ENCODE measurements at places on chromosomes 7 and 10.

DNA sequence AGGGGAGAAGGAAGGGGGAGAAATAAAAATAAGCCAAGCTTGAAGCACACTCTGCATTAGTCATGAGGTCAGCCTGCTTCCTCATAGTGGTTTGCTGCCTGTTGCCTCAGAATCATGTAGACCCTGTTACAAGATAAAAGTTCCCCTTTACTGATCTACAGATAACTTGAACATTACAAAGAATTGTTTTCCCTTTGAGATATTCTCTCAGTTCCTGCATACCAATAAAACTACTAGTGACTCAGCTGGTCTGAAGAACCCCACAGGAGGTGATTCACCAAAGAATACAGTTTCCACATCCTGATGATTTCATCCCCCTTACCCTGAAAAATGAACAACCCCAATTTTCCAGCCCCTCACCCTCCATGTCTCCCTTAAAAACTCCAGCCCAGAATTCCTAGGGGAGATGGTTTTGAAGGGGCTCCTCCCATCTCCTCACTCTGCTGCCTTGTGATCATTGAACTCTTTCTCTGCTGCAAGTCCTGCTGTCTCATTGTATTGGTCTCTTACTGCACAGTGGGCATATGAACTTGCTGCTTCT lies 31.5 kb upstream of the NRP1 start:
- no peak for DNase-seq

- DNase-seq: no peak
These were observed 3.5 kb downstream of the KCP start for GRCh38 chr7:128906766-128907559.

DNA sequence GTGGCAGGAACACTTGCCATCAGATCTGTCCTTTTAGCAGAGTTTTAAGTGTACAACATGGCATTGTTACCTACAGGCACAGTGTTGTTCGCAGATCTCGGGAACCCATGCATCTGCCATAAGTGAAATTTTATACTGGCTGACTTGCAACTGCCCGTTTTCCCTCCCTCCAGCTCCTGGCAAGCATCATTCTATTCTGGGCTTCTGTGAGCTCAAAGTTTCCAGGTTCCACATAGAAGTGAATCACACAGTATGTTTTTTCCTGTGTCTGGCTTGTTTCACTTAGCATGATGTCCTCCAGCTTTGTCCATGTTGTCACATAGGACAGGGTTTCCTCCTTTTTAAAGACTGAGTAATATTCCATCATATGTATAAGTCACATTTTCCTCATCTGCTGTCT lies 56.6 kb downstream of the C10orf143 start:
- no peak for DNase-seq

DNA sequence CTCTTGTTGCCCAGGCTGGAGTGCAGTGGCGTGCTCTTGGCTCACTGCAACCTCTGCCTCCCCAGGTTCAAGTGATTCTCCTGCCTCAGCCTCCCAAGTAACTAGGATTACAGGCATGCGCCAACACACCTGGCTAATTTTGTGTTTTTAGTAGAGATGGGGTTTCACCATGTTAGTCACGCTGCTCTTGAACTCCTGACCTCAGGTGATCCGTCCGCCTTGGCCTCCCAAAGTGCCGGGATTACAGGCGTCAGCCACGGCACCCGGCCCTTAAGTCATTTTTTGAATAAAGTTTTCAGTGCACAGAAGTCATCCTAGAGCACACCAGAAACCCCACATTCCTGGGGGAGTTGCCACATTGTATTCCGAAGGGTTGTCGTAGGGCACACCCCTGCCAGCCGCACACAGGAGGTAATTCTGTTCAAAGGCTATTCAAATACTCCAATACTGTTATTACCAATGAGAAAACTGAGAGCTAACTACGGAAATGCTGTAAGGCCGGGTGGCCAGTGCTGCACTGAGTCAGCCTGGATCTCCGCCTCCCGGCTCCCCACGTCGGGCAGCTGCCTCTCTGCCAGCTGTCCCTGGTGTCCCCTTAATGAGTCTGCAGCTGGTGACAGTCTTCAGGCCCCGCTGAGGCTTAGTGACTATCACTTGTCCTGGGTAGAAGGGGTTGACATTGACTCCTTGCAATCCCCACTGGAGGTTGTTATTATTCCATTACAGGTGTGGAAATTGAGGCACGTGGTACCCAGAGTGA lies 8.6 kb upstream of the RFC2 start:
- DNase-seq: no peak

GRCh38 chr7:121076350-121077164 lies 88.0 kb downstream of the CPED1 start:
- DNase-seq: no peak

DNA sequence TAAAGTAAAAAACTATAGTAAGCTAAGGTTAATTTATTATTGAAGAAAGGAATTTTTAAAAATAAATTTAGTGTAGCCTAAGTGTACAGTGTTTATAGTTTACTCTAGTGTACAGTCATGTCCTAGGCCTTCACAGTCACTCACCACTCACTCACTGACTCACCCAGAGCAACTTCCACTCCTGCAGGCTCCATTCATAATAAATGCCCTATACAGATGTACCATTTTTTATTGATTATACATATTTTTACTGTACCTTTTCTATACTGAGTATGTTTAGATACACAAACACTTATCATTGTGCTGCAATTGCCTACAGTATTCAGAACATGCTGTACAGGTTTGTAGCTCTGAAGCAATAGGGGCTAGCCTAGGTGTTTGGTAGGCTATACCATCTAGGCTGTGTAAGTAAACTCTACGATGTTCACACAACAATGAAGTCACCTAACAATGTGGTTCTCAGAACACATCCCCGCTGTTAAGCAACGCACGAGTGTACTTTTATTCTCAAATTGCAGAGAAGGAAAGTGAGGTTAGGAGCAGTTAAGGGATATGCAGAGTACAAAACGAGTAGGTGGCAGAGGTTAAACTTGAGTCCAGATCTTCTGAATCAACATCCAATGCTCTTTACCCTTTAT lies 38.9 kb upstream of the PLCE1 start:
- DNase-seq: no peak

- no peak for DNase-seq
These were observed 19.0 kb downstream of the TMEM236 start for GRCh38 chr10:17771017-17771416.

DNA sequence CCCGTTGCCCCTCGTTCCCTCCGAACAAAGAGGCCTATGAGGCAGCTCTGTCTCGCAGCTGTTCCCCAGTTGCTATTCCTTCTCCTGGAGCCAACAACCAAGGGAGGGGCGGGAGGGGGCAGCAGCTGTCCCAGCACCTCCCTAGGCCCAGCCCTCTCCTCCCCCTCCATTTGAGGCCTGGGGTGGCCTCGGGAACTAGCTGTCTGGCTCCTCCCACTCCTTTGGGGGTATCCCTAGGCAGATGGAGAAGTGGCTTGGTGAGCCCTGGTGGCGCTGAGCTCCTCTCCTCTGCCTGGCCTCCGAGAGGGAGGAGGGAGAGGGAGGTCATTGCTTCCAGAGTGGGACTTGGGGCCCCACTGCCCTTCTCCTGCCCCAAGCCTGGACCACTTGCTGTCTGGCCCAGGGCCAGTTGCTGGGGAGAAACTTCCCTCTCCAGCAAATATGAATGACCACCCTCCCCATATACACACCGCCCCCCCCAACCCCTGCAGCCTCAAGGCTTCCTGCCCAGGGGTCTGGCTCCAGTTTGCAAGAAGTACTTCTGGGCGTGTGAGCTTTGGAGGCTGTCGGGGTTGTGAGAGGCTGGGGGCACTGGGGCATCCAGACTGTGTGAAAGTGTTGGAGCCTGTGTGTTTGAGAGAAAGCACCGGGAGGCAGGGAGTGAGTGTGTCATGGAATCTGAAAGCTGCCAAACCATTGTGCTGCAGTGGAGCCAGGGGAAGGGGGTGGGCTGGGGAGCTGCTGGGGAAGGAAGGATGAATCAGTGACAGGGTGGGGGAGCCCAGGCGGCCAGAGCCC lies 3.1 kb downstream of the FLNC start:
- no peak for DNase-seq

- no peak for DNase-seq
These were observed 121.6 kb downstream of the CREB5 start for GRCh38 chr7:28533731-28534531.

GRCh38 chr7:48255046-48255445 lies 83.8 kb downstream of the ABCA13 start:
- DNase-seq: no peak

- DNase-seq: no peak
These were observed 55.4 kb downstream of the SLC37A3 start for GRCh38 chr7:140342727-140343514.

- no peak for DNase-seq
These were observed at the start of gene FOXL3 for GRCh38 chr7:289756-290553. TSS of gene FOXL3 (plus strand) at chr7:290170. CDS start at chr7:290170, 0 bp downstream.

DNA sequence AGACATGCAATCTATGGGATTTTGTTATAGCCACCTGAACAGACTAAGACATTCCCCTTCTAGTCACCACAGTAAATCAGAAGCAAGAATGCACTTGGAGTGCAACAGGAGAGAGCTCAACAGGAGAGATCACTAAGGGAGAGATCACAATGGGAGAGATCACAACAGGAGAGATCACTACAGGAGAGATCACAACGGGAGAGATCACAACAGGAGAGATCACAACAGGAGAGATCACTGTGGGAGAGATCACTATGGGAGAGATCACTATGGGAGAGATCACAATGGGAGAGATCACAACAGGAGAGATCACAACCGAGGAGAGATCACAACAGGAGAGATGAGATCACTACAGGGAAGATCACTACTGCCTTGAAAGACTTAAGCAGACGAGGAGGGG lies 238.5 kb upstream of the PITRM1 start:
- DNase-seq: no peak

GRCh38 chr10:73220989-73221388 lies 26.1 kb downstream of the DNAJC9 start:
- no peak for DNase-seq

DNA sequence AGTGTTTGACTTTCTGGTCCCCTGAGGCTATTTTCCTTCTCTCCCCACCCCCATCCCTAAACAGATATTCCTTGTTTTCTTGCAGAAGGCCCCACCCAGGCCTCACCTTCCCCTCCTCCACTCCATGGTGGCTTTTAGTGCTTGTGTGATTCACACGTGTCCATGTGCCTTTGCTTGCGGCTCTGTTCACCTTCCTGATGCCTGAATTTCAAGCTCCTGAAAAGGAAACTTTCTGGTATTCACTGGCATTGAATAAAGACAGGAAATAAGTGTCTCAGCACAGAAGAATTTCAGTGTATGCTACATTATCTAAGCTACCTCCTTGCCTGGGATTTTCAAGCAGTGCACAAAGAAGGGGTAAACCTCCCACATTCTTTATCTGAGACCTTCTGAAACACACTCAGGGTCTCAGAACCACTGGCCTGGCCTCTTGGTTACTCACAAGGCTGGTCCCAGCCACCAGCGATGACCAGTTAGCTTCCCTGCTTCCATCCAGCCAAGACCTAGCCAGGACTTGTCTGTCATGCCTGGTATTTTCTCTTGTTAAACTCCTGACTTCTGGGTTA lies 17.2 kb upstream of the UBE2H start:
- DNase-seq: no peak

DNA sequence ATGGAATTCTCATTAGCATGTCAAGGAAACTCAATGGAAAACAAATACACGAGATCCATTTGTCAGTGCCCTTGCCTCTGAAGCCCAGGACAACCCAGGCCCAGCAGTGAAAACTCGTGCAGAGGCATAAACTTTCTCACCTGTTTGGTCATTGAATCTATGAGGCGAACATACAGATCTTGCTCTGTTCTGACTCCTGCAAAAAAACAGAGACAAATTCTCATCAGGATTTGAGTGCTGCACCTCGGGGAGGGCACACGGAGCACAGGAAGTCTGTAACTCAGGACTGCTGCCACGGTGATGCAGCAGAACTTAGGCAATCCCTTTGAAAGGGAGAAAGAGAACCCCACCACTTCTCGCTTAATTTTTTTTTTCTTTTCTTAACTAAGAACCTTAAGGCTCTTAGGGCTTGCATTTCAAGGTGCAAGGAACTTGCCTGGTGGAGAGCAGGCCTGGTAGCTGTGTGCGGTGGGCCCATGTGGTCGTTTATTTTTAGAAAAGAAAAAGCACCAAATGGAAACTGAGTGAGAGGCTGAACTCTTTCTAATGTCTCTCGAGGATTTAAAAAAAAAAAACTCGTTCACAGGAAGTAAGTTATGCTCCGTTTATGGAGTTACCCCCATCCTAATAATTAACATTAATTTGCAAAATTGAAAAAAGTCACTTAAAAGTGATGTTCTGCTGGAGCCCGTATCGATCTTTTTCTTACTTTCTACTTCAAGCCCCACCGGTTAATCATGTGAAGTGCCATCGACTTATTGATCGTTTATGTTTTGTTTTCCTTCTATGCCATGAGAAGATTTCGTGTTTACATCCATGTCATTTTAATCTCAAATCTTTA lies 1.8 kb downstream of the EBF3 start:
- DNase-seq: no peak

DNA sequence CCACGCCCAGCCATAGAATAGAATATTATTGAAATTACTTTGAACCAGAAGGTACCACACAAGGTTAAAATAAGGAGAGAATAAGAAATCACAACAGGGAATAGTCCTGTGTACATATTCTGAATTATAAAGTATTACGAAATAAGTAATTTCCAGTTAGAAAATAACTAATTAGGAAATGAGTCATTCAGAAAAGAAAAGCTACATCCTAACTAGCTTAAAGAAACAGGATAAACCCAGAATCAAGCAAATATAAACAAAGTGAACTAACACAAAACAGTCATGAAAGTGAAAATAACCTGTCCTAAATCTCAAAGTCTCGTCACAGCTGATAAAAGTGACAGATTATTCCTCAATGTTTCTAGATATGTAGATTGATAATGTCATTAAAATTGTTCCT lies 74.8 kb upstream of the NEBL start:
- DNase-seq: no peak

GRCh38 chr7:69819333-69819705 lies 221.0 kb downstream of the AUTS2 start:
- no peak for DNase-seq

GRCh38 chr7:52938455-52939133 lies 96.8 kb upstream of the POM121L12 start:
- no peak for DNase-seq

- DNase-seq: no peak
These were observed 28.3 kb downstream of the CNOT4 start for GRCh38 chr7:135481598-135481979.

DNA sequence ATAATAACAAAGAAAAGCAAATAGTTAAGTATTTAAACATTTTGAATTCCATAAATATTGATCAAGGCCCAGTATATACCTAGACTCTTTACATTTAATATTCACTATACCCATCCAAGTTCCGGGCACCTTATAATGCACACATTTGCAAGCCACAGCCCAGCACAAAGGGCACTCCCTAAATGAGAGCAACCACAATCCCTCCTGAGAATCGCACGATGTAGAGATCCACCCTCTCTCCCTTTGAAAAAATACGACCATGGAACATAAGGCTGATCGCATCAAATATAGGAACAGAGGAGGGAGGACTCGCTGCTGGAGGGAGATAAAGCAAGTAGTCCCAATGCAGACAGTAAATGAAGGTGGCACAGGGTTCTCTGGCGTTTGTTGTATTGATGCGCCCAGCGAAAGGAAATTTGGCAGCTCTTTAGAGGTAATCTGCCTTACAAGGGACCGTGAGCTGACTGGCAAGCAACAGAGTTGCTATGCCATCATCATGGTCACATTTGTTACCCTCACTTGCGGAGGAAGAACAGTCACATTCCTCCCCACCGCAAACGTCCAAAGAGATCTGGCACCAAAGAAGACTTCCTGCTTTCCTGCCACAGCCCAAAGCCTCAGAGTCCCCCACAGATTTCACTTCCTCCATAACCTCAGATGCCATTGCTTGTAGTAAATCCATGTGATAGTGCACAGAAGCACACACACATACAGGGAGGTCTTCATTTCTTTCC lies 16.1 kb upstream of the TAS2R40 start:
- no peak for DNase-seq

Data from activated naive CD4-positive, alpha-beta T cell treated with anti-CD3 and anti-CD28 coated beads, Interleukin-2, amount 50 U/mL, for 16 hours (primary cell).